ENCODE measurements at places on chromosomes 7 and 10. TPM values are rescaled to one million over a fixed set of nuclear protein-coding genes. Genes with fewer than 3 reads are reported as not detected.

Gene SEC31B
- polyA plus RNA-seq, result 8.9 TPM

Gene SPDYE8
- 0.15 TPM for polyA plus RNA-seq

Gene CLCN1
- 1.1 TPM for polyA plus RNA-seq

Gene SCART1
- polyA plus RNA-seq, result 1.4 TPM

Gene PDE1C
- polyA plus RNA-seq, result 4.2 TPM

Gene HECW1
- not detected for polyA plus RNA-seq

Gene RNF133
- not detected for polyA plus RNA-seq

Gene TMUB1
- 30.0 TPM for polyA plus RNA-seq

Gene CAMK2B
- polyA plus RNA-seq, result 7.1 TPM

Gene GRID1
- polyA plus RNA-seq, result 3.1 TPM

Gene C10orf62
- polyA plus RNA-seq, result not detected

Gene HABP2
- polyA plus RNA-seq, result 0.06 TPM

Gene DBNL
- 50.7 TPM for polyA plus RNA-seq

GRCh38 chr7:30278376-30278775 is 6.0 kb upstream of the ZNRF2 start:
- H3K36me3 ChIP-seq, result no peaks in the 10 kb centered on the region
- H3K27ac ChIP-seq, result peak overlapping the region; percentile 77
- H3K4me1 ChIP-seq, result peaks cover 25% of the 10 kb centered on the region
- H3K27me3 ChIP-seq, result no peaks in the 10 kb centered on the region

DNA sequence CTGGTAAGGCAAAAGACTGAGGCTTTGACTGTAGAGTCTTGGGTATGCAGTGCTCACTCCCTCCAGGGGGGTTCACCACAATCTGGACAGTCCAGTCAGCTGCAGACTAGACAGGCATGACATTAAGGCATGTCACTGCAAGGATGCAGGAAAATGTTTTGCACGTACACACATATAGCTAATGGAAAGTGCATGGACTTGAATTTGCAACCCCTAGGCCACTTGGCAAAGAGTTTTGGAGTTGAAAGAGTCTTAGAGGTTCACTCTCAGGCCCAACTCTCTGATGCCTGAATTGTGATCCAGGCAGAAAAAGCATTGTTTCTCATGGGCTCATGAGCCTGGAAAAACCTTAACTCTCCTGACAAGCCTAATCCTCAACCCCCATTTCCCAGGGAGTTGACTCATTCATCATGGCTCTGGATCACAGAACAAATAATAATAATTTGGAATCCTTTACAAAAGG is 51.9 kb downstream of the LAMB4 start:
- H3K27ac ChIP-seq, result peak overlapping the region; percentile 67
- H3K4me1 ChIP-seq, result peaks cover 20% of the 10 kb centered on the region
- no peak overlapping the region for H3K4me3 ChIP-seq
- peak; percentile 69 for DNase-seq

DNA sequence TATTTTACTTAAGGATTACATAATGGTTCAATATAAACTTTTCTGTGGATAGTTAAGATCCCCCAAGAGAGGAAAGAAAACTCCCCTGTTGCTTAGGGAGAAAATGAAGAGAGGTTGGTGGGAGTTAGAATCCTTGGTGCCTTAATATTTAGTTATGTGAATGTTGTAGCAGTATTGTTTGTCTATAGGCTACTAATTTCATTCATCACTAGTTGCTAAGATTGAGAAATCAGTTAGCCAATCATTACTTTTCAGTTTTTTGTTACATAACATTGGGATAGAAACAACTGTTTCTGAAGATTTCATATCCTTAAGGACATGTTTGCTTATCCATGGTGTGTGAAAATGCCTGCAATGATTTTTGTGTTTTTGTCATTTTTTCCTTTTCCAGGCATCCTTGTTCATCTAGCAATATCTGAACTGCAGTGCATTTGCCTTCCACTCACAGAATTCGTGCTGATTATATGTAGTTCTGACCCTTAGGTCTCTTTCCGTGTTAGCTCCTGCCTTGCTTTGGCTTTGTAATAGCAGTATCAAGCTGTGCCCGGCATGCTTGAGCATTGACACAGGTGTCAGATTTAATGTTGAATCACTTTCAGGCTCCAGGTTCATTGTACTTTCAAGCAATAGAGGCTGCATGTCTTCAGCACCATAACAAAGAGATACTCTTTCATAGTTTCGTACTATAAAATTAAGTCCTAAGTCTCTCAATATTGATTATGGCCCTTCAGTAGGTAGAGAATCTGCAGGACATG is 85.0 kb downstream of the PODXL start:
- H3K4me3 ChIP-seq, result no peak overlapping the region
- H3K4me1 ChIP-seq, result no peaks in the 10 kb centered on the region
- no peaks in the 10 kb centered on the region for H3K27me3 ChIP-seq
- no peak for DNase-seq
- H3K27ac ChIP-seq, result no peak overlapping the region

- peaks cover 15% of the 10 kb centered on the region for H3K36me3 ChIP-seq
- no peak overlapping the region for H3K27ac ChIP-seq
- no peak overlapping the region for H3K4me3 ChIP-seq
- H3K27me3 ChIP-seq, result no peaks in the 10 kb centered on the region
- DNase-seq, result no peak
- H3K4me1 ChIP-seq, result peaks cover 3% of the 10 kb centered on the region
These were observed 96.5 kb downstream of the NRP1 start for GRCh38 chr10:33237736-33238624.

GRCh38 chr7:122688400-122688998 is 10.4 kb downstream of the RNF133 start:
- H3K27me3 ChIP-seq, result no peaks in the 10 kb centered on the region
- H3K4me3 ChIP-seq, result no peak overlapping the region
- no peak overlapping the region for H3K27ac ChIP-seq
- H3K36me3 ChIP-seq, result no peaks in the 10 kb centered on the region
- DNase-seq, result peak; percentile 63

GRCh38 chr10:44647877-44648542 is 263.1 kb upstream of the CXCL12 start:
- H3K36me3 ChIP-seq, result no peaks in the 10 kb centered on the region
- H3K27ac ChIP-seq, result no peak overlapping the region

DNA sequence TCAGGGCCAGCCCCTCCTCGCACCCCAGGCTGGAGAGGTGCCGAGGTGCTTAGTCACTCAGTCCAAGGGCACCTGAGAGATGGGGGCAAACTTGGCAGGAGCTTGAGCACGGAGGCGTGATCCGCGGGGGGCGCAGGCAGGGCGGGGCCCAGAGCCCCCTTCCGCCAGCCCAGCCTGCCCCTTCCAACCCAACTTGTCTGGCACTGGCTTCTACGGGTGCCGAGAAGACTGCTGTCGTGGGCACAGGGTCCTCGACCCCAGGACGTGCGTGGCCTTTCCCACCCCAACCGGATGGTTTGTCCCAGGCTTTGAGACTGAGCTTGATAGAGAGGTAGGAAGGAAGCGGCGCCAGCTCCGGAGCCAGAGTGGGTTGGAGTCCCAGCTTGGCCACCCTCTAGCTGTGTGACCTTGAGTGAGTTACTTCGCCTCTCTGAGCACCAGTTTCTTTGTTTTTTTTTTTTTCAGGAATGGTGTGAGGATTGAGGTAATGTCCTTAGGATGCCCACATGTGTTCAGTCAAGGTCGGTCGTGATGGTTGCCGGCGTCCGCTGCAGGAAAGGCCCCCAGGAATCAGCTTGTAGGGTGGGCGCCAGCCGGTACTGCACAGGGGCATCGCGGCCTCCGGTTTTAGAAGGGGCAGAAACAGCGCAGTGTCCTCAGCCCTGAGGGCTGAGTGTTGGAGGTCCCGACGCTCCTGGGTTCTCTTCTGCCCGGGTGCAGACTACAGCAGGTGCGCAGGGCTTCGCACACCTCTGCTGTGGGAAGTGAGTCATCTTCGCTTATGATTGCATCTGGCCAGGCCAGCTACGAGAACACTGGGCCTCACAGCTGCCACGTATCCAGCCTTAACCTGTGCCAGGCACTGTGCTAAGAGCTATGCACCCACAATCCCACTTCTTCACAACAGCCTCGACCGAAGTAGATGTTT is 28.6 kb upstream of the VAX1 start:
- peaks cover 88% of the 10 kb centered on the region for H3K27me3 ChIP-seq
- DNase-seq, result no peak
- H3K27ac ChIP-seq, result no peak overlapping the region
- no peaks in the 10 kb centered on the region for H3K36me3 ChIP-seq

GRCh38 chr10:69360485-69361302 is 56.0 kb downstream of the TACR2 start:
- H3K36me3 ChIP-seq, result peaks cover 14% of the 10 kb centered on the region
- no peak overlapping the region for H3K4me3 ChIP-seq
- peaks cover 33% of the 10 kb centered on the region for H3K4me1 ChIP-seq
- DNase-seq, result peak; percentile 87
- no peaks in the 10 kb centered on the region for H3K27me3 ChIP-seq

DNA sequence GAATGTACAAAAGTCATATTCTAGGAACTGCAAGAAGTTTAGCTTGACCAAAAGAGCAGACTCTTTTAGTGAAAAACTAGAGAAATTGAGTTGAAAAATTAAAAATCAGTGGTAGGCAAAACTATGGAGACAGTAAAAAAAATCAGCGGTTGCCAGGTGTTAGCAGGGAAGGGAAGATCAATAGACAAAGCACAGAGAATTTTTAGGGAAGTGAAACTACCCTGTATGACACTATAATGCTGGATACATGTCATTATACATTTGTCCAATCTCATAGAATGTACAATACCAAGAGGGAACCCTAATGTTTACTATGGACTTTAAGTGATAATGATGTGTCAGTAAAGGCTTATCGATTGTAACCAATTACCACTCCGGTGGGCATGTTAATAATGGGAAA is 761.9 kb downstream of the MAGI2 start:
- no peaks in the 10 kb centered on the region for H3K4me1 ChIP-seq
- DNase-seq, result no peak

DNA sequence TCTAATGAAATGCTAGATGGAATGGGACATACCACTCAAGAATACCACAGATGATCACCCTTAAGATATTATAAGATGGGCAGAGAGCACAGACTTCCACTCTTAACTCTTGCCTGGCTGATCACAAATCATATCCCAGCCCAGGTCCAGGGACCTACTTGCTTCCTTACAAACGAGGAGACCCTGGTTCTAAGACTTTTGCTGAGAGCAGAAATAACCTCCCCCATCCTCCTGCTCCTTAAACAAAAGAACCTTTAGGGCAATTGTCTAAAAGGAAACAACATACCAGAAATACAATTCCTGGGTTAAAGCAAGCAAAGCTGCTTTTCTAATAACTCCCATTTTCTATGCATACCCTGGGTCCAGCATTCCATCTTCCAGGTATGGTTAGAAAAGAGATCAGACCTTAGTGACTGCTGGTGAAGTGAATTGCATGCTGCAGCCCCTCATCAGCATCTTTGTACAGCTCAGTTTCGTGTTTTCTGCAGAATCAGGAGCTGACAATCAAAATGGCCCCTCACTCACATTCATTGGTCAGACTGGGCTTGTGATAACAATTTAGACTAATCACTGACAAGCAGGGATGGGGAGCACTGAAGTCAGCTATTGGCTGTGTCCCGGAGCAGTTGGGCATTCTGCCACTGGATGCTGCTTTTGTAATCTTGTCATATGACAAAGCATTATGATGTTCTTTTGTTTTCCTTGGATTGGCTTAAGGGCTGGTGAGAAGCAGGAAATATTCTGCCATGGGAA is 14.6 kb downstream of the IFIT3 start:
- peaks cover 23% of the 10 kb centered on the region for H3K36me3 ChIP-seq
- peak overlapping the region; percentile 8 for H3K27ac ChIP-seq
- no peak overlapping the region for H3K4me3 ChIP-seq
- peak; percentile 70 for DNase-seq
- H3K4me1 ChIP-seq, result peaks cover 19% of the 10 kb centered on the region

- H3K36me3 ChIP-seq, result no peaks in the 10 kb centered on the region
- no peaks in the 10 kb centered on the region for H3K4me1 ChIP-seq
- H3K27me3 ChIP-seq, result no peaks in the 10 kb centered on the region
- no peak overlapping the region for H3K27ac ChIP-seq
- DNase-seq, result no peak
- H3K4me3 ChIP-seq, result no peak overlapping the region
These were observed 417.0 kb downstream of the HTR7 start for GRCh38 chr10:90440870-90441269.

GRCh38 chr10:53463539-53463938 is 691.0 kb upstream of the MBL2 start:
- H3K36me3 ChIP-seq, result no peaks in the 10 kb centered on the region
- no peak overlapping the region for H3K27ac ChIP-seq
- no peak for DNase-seq
- no peaks in the 10 kb centered on the region for H3K27me3 ChIP-seq
- H3K4me3 ChIP-seq, result no peak overlapping the region

- peak overlapping the region; percentile 47 for H3K4me3 ChIP-seq
- H3K4me1 ChIP-seq, result peaks cover 8% of the 10 kb centered on the region
- peak; percentile 75 for DNase-seq
- H3K27me3 ChIP-seq, result no peaks in the 10 kb centered on the region
- peak overlapping the region; percentile 100 for H3K27ac ChIP-seq
These were observed 68.3 kb downstream of the CREM start for GRCh38 chr10:35194906-35195305.

- no peak for DNase-seq
- no peak overlapping the region for H3K27ac ChIP-seq
- peaks cover 32% of the 10 kb centered on the region for H3K27me3 ChIP-seq
- H3K36me3 ChIP-seq, result no peaks in the 10 kb centered on the region
These were observed 40.0 kb downstream of the HIF1AN start for GRCh38 chr10:100575585-100576281.

GRCh38 chr7:132959891-132960290 is 122.0 kb downstream of the CHCHD3 start:
- no peak for DNase-seq
- H3K4me1 ChIP-seq, result no peaks in the 10 kb centered on the region
- no peaks in the 10 kb centered on the region for H3K36me3 ChIP-seq

All from muscle of leg (tissue), 16 donors.